Common myeloid progenitor, CD34-positive (primary cell): ENCODE measurements at places on chromosomes 3 and 15.
A peak's percentile ranks its signal among the peaks of the same experiment; 100 is the strongest.

- no peak for DNase-seq
These were observed 122.1 kb downstream of the CNTN6 start for GRCh38 chr3:1214933-1215332.

- no peak for DNase-seq
These were observed 23.9 kb downstream of the NIT2 start for GRCh38 chr3:100358413-100358812.

- no peak for DNase-seq
These were observed 5.4 kb downstream of the NFKBIZ start for GRCh38 chr3:101854608-101855304.

- DNase-seq = no peak
These were observed 45.2 kb downstream of the ADAMTS7 start for GRCh38 chr15:78766041-78766440.

DNA sequence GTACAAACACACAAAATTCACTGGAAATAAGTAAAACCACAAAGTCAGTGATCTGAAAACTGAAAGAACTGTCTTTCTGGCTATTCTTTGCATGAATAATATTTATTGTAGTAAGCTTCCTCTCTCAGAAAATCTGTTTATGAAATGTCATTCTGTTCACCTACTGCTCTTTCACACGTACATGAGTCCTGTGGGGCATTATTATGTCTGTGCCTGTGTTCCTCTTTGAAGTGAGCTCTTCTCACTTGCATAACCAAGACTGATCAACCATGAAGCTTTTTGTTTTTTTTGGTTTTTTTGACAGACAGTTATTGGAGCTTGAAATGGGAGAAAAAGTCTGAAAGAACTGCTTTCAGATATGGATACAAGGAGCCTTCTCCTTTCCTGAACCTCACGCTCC lies 195.8 kb downstream of the PLCH1 start:
- DNase-seq = peak; percentile 45

DNA sequence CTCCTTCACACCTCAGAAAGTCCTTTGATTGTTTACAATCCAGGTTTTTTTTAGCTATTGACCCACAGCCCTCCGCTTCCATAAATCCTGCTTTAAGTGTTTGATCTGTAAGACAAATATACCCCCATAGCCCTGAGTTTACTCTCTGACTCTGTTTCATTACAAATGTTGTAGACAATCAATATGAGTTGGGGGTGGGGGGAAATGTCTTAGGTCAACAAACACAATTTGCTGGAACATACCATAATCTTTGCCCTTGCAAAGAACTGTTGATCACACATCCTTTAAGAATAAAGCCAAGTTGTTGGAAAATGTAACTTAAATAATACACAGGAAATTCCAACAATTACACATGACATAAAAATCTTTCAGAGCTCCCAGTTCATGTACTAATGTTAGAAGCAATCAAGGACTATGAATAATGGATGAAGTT lies 301.8 kb upstream of the SEMA6D start:
- no peak for DNase-seq

GRCh38 chr3:64450396-64450956 lies 225.2 kb upstream of the PRICKLE2 start:
- DNase-seq = no peak

DNA sequence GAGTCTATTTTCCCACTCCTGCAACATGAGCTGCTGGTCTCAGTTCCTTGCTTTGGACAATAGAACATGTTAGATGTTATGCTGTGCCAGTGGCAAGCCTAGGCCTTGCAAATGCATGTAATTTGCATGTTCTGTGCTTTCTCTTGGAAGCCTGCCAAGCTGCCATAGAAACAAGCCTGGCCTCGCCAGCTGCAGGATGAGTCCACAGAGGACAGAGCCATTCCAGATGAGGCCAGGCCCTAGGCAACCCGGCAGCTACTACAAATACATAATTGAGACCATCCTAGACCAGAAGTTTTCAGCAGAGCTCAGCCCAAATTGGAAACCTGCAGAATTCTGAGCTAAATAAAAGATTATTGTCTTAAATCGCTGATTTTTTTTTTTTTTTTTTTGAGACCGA lies 39.6 kb downstream of the TRIM69 start:
- DNase-seq = no peak

GRCh38 chr3:4396006-4396405 lies 71.1 kb downstream of the SUMF1 start:
- DNase-seq = no peak

GRCh38 chr15:39124155-39124552 lies 456.7 kb upstream of the THBS1 start:
- no peak for DNase-seq

DNA sequence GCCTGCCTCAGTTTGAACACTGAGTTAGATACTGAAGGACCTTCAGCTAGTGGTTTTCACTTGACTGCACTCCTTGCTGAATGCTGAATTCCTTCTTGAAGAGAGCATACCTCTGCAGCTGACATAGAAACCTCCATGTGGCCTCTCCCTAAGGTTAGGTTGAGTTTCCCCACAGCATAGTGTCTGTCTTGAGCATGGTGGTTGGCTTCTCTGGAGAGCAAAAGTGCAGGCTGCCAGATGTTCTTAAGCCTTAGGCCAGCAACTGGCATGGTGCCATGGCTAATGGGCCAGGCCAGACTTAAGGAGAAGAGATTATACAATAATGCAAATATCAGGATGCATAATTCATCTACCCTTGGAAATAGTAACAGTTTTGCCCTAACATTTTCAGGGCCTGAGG lies 545.6 kb upstream of the ZNF385D start:
- DNase-seq = no peak

- no peak for DNase-seq
These were observed 895 bp downstream of the GATA2 start for GRCh38 chr3:128491941-128492670.

DNA sequence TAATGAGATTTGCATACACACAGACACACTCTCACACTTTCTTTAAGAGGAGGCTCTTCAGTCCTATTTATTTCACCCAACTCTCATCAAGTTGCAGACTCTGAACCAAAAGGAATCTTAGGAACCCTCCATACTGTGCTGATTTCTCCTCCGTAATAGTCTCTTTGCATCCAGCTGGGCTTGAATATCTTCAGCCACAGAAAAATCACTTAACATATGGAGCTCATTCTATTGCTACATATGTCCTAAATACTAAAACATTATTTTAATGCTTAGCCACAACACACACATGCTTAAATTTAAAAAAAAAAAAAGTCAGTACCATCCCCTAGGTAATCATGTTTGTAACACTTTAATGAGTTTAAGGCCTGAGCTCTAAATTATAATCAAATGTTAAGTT lies 287.5 kb upstream of the CNTN6 start:
- no peak for DNase-seq

DNA sequence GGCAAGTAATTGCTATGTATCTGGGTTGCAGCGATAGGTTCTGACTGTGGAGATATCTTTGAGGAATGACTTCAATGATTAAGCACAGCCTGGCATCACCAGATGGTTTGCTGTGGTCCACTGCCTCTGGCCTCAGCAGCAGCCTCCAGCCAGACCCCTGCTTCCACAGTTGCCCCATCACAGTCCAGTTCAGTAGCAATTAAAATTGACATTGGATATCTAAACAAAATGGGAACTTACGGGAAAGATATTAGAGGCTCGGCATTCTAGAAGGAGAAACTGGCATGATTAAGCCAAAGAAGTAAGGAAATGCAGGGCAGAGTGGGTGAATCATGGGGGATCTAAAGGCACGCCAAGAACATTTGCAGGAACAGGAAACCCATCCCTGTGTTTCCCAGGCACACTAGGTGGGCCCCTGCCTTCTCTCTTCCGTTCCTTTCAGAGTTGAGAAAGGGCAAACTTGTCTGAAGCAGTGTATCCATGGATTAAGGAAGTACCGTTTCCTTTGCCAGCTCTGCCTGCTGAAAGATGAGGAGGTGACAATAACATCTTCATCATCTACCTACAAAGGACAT lies 36.3 kb upstream of the SH3BP5 start:
- no peak for DNase-seq
